AG09309 (cell line): ENCODE measurements at places on chromosomes 11 and 22.

DNA sequence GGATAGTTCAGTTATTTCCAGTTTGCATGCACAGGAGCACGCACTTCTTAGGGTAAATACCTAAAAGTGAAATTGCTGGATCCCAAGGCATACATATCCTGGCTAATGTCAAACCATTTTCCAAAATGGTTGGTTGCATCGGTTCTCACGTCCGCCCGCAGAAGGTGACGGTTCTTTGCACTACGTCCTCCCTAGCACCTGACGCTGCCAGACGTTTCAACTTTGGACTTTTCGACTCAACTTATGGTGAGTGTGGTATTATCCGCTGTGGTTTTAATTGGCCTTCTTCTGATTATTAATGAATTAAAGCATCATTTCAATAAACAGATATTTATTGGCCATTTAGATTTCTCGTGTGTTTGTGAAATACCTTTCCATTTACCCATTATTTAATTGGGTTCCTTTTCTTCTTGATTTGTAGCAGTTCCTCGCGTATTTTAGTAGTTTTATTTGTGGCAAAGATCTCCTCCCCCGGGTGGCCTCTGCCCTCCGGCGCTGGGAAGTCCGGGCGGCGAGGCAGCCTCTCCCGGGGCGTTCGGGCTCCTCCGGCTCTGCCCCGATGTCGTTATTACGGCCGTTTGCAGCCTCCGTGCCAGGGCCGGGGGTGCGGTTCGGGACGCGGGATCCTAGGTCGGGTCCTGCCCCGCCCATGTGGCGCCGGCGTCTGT is at the start of gene JHY:
Gene JHY, plus strand, starts transcription at position 571 of the 668 bp plus-strand sequence. CDS start 3,091 bp downstream, outside the sequence.
- no peak for DNase-seq

DNA sequence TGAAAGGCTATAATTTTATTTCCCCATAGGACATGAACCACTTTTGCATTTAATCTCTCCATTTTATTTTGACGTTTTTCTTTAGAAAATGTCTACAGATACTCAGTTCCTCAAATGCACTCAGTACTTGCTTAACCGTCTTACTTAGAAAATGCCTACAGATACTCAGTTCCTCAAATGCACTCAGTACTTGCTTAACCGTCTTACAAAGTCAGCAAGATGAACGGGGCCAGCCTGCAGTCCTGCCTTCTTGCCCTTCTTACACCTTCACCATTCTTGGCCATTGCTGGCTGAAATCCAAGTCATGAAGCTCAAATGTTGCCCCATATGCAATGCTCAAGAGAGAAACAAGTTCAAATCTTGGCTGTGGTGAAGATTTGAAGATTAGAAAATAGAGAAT is 34.1 kb downstream of the CSNK2A3 start:
- DNase-seq: no peak

- DNase-seq: no peak
Observed at GRCh38 chr11:56331861-56332491, 13.9 kb upstream of the OR8K1 start.

DNA sequence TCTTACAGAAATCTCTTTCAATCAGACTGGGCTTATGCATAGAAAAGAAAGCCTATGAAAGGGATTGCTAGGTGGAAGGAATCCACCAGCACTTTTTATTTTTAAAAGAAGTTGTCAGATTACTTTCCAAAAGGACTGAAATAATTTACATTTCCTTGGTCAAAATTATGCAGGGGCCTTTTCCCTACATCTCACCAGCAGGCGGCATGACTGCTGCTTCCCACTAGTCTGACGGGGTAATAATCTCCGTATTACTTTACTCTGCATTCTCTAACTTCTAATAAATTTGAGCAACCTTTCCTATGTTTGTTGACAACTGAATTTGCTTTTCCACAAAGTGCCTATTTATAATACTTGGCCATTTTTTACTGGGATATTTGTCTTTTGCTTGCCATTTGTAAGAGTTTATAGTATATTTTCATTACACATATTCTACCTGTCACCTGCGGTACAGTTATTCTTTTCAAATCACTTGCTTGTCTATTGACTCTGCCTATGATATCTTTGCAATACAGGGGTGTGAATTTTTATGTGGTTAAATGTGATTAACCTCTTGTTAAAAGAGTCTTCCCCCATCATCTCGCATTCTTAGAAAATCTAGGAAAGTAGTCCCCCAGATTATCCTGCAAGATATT is 51.9 kb upstream of the USP47 start:
- DNase-seq: no peak

DNA sequence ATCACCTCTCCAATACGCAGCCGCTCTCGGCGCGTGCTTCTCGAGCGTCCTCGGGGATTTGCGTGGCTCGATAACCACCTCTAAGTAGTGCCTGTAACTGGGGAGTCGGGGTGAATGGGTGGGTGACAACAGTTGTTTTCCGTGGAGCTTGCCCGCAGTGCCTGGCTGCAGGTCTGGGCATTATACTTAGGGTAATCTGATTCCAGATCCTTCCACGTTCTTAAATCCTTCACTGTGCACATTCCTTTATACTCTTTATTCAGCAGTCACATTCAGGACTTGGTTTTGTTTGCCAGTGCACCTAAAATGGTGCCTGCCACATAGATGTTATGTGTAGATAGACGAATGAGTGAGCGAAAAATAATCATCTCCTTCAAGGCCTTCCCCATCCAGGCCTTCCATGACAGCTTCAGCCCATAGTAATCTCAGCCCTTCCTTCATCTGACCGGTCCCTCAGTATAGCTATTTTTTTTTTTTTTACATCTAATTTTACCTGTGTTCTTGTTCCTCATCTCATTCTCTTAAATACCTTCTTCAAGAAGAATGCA is 602 bp downstream of the NAT10 start:
- DNase-seq: no peak

- no peak for DNase-seq
Observed at GRCh38 chr22:33573479-33573878, 346.8 kb downstream of the LARGE1 start.

GRCh38 chr11:19398772-19399527 is 158.2 kb upstream of the E2F8 start:
- DNase-seq: peak; percentile 91

DNA sequence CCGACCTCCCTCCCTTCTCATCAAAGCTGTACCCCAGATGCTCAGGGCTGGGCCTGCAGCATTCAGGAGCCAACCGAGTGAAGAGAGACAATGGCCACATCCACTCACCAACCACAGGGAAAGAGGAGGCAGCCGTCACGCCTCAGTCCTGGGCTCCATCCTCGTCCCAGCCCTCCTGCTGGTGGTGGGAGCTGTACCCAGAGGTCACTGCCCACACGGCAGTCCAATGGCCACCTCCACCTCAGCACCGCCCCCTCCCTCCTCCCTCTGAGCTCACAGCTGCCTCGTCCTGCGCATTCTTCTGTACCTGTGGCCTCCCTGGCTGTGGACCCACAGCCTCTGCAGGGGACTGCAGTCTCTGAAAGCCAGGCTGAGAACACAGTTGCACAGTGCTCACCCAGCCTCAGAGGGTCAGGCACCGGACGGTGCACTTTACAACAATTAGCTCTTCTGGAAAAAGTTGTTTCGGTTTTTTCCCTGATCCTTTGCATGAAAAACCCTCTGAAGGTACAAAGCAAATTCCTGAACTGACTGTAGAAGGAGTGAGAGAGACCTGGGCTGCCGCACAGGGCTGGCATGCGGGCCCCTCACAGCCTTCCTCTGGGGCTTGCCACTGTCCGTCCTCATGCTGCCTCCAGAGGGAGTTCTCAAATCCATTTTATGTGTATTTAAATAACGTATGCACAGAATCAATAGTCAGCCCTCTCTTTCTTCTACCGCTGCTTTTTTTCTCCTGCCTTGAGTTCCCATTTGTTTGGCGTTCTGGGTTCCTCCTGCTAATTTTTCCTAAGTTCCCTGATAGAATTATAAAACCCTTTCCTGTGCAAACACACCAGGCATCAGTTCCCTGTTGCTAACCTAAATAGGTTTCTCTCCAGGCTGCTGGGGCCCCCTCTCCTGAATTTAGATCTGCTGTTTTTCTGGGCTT is 52.7 kb downstream of the PHF21B start:
- DNase-seq: no peak

DNA sequence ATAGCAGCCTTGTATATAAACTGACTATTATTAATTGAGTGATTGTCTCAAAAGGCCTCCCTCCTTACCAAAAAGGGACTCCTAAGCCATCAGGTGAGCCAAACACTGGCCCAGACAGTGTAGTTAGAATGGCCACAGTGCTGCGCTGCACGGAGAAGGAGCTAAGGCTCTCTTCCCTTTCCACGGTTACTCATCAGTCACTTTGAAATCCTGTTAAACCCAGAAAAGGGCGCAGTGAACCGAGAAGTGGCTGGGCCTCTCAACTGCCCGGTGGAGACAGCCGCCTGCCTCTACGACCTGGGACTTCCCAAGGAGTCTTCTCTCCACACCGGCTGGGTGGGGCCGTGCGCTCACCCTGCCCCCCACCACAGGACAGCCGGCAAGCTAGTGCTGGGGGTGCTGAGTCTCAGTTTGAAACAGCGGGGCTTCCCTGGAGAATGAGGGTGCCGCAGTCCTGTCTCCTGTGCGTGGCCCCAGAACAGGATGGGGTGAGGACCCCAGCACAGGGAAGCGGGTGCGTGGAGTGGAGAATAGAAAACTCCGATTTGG is 1.3 kb downstream of the MYH9 start:
- no peak for DNase-seq

- no peak for DNase-seq
Observed at GRCh38 chr11:5679811-5680210, 5.1 kb downstream of the TRIM5 start.

DNA sequence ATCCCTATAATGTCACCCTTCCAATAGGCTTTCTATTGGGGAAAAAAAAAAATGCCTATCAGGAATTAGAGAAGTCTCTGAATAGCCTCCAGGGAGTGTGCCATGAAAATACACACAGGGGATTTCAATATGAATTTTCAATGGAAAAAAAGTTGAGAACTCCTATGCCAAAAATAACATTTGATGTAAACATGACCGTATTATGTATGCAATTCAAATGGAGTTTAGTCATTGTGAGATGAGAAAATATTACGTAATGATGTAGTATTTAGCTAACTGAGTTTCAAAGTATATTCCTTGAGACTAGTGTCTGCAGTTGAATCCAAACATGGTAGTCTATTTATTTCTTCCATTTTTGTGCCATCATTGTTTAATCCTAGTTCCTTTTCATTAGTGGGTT is 182.3 kb downstream of the BLID start:
- DNase-seq: no peak

- DNase-seq: no peak
Observed at GRCh38 chr22:45672564-45673481, 1.2 kb downstream of the ATXN10 start.

GRCh38 chr22:49812838-49813237 is 14.8 kb downstream of the BRD1 start:
- no peak for DNase-seq

GRCh38 chr11:110128161-110128560 is 35.0 kb downstream of the ZC3H12C start:
- peak; percentile 32 for DNase-seq

DNA sequence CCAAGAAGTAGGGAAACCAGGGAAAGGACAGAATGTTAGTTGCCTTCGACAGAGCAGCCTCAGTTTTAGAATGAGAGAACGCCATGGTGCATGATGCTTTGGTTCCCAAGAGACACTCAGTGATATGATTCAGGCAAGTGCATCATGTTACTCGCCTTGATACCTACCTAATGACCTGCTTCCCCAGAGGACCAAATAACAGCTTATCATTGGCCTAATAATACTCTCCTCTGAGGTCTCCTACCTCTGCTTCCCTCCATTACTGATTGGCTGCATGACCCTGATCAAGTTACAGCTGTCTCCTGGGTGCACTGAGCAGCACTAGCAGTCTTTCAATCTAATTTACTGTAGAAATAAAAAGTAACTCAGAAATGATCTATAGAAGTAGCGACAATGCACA is 979.7 kb upstream of the FAT3 start:
- no peak for DNase-seq

GRCh38 chr11:16807306-16807705 is 68.9 kb downstream of the C11orf58 start:
- DNase-seq: no peak

GRCh38 chr22:28466399-28466798 is 213.2 kb downstream of the TTC28 start:
- no peak for DNase-seq

- DNase-seq: no peak
Observed at GRCh38 chr22:49366437-49366836, 461.2 kb downstream of the BRD1 start.

DNA sequence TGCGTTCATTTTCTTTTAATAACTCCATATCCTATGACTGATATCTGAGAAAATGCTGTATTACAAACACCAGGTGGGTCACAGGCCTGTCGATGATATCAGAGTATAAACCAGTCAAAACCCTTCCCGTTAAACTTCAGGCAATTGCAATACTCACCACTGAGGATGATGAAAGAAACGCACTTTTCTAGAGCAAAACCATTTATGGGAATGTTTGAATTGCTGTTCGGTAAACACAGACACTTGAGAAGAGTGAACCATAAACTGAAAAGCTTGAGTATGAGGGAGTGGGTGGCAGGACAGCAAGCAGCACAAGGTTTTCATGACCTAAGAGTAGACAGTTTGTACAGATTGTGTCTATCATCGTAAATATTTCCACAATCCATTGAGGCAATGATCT is 139.8 kb upstream of the CEP126 start:
- DNase-seq: no peak

- DNase-seq: no peak
Observed at GRCh38 chr22:25852223-25852622, 110.2 kb downstream of the MYO18B start.

DNA sequence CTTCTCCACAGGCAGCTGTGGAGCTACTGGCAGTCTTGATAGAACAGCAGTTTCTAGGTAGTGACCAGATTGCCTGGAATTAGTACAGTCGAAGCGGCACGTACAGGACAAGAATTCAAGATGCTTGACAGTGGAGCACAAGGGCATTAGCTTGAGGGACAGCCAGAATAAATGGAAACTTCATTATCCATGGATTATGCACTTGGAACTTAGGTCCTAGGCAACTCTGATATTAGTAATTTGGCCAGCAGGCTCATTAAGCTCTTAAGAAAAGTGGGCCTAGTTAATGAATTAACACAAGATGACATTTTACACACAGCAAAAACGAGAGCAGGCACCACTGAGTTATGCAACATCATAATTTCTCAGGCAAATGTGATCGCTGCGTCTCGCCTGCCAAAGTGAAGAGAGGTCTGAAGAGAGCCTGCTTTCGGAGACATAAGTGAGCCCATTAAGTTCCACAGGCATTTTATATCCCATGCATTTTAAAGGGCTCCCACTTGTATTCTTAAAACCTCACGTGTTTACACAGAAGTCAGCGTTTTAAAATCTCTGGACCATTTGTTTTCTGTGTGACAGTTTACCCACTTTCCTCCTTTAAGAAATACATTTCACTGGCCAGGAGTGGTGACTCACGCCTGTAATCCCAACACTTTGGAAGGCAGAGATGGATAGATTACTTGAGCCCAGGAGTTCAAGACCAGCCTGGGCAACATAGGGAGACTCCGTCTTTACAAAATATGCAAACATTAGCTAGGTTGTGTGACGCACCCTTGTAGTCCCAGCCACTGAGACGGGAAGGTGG is 66.2 kb downstream of the COMMD9 start:
- no peak for DNase-seq

- no peak for DNase-seq
Observed at GRCh38 chr11:16526947-16527346, 170.6 kb upstream of the SOX6 start.
